ENCODE measurements at places on chromosomes 6 and 20.

DNA sequence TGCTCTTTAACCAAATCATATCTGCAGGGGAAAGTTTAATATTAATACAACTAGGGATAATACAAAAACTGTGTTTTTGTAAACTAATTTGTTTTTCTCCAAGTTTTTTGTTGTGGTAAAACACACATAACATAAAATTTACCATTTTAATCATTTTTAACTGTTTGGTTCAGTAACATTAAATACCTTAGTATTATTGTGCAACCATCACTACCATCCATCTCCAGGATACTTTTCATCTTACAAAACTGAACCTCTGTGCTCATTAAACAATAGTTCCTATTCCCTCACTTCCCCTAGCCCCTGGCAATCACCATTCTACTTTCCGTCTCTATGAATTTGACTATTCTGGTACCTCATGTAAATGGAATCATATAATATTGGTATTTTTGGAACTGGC lies 15.9 kb downstream of the BEND6 start:
- no peak for DNase-seq

DNA sequence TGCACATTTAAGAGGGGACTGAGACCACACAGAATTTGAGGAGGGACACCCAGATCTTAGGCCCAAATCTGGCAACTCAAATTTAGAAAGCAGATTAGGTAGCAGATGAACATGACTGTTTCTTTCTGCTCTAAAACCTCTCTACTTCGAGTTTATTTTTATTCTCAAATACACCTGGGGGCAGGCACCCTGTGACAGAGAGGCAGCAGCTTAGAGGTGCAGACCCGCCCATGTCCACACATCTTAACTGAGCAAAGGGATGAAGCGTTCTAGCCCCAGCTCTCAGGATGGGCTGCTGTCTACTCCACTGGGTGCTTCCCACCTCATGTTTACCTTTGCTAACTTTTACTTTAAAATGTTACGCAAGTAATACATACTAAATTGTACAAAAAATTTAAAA lies 125.0 kb downstream of the SLC23A2 start:
- no peak for DNase-seq

- no peak for DNase-seq
These were observed 182.5 kb downstream of the ATXN1 start for GRCh38 chr6:16578695-16579285.

GRCh38 chr20:16675001-16675564 lies 54.7 kb upstream of the SNRPB2 start:
- no peak for DNase-seq

GRCh38 chr6:19394051-19394450 lies 443.1 kb upstream of the ID4 start:
- no peak for DNase-seq

DNA sequence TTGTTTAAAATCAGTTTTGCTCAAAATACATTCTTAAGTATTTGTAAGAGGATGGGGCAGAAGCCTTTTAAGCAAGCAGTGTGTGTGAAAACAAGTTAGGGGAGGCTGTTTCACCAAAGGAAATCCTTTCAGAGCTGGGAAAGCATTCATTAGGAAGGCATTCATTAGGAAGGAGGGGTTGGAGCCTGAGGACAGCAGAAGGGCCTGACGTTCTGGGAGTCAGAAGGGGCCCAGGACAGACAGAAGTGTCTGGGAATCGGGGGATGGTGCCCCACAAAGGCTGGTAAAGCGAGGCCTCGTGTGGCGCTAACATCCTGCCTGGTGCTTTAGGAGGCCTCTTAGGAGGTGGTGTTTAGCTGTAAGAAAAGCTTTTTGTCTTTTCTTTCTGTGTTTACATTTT lies 80.6 kb upstream of the NXT1 start:
- DNase-seq, result no peak

- no peak for DNase-seq
These were observed 36.6 kb upstream of the NFATC2 start for GRCh38 chr20:51579137-51579536.

DNA sequence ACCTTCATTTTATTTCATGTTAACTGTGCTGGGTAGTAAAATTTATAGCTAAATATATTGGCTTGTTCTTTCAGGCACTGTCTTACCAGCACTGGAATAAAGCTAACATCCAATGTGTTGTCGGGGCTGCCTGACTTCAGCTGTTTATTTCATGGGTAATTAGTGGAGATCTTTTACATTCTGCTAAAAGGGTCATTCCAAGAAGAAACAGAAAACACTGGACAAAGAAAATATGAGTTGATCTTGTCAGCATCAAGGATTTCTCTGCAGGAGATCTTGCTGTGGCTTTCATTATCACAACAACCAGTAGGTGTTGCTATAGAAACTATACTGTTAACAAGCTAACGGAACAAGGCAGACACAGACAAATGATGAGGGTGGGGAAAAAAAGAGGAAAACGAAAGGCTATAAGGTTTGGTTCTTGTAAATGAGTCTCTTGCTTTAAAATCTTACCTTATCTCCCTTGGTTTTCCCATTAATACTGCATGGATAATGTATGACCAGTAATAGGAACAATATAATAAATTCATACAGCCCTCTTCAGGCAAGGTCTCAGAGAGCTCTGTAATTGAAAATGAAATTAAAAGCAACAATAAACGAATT lies 206.8 kb downstream of the SIM1 start:
- no peak for DNase-seq

DNA sequence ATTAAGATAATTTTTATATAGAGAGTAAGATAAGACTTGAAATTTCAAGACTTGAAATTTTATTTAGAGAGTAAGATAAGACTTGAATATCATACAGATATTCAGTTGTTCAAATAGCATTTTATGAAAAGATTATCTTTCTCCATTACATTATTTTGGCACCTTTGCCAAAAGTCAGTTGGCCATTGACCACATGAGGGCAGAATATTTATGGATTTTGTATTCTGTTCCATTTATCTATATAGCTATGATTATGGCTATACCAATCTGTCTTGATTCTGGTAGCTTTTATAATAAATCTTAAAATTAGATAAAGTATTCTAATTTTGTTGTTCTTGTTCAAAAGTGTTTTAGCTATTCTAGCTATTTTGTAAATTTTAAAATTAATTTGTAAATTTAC lies 537.9 kb upstream of the GJE1 start:
- DNase-seq, result no peak

GRCh38 chr6:155883741-155884140 lies 428.1 kb upstream of the NOX3 start:
- no peak for DNase-seq

GRCh38 chr6:35216412-35216732 lies 2.6 kb downstream of the SCUBE3 start:
- no peak for DNase-seq

GRCh38 chr6:43308101-43308989 lies at the start of gene CRIP3:
TSS of gene CRIP3 (minus strand) at chr6:43308826. CDS start at chr6:43308792, 34 bp downstream.
- DNase-seq, result peak; percentile 39

DNA sequence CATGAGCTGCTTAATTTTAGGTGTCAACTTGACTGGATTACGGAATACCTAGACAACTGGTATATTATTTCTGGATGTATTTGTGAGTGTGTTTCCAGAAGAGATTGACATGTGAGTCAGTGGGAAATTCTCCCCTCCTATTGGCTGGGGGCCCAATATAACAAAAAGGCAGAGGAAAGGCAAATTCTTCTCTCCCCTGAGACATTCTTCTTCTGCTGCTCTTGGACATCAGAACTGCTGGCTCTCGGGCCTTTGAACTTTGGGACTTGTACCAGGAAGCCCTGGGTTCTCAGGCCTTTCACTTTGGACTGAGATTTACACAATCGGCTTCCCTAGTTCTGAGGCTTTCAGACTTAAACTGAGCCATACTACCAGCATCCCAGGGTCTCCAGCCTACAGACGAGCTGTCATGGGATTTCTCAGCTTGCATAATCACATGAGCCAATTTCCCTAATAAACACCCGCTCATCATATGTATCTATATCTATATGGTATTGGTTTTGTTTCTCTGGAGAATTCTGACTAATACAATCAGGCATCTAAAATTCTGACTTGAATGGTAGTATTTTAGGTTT lies 7.6 kb upstream of the BTN3A3 start:
- DNase-seq, result no peak

- no peak for DNase-seq
These were observed 231.4 kb downstream of the ARID1B start for GRCh38 chr6:157008568-157008967.

DNA sequence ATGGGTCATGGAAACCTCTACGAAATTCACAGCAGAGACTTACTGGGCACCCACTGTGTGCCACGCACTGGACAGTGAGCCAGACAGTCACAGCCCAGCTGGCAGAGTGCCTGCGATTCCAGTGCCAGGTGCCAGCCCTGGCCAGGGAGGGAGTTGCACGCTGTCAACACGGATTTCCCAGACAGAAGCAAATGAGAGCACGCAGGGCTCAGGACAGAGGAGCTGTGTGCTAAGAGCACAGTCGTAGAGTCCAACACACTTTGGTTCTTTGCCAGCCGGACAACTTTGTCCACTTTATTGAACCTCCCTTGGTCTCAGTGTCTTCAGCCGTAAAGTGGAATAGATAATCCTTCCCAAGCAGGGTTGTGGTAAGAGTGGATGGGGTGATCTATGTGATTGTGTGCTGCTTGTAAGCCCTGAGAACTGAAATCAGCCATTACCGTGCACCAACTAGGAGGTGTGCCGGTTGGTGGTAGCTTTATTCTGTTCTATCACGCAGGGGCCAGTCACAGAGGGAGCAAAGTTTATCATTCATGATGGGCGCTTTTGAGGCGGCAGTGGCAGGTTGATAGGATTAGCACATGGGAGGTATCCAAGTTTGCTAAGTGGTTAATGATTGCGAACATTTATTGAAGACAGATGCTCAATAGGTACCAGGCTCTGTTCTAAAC lies 40.6 kb downstream of the SIRPA start:
- DNase-seq, result no peak

GRCh38 chr20:35791821-35792220 lies 20.0 kb downstream of the PHF20 start:
- DNase-seq, result no peak

GRCh38 chr6:110368284-110368683 lies 10.1 kb upstream of the METTL24 start:
- no peak for DNase-seq

DNA sequence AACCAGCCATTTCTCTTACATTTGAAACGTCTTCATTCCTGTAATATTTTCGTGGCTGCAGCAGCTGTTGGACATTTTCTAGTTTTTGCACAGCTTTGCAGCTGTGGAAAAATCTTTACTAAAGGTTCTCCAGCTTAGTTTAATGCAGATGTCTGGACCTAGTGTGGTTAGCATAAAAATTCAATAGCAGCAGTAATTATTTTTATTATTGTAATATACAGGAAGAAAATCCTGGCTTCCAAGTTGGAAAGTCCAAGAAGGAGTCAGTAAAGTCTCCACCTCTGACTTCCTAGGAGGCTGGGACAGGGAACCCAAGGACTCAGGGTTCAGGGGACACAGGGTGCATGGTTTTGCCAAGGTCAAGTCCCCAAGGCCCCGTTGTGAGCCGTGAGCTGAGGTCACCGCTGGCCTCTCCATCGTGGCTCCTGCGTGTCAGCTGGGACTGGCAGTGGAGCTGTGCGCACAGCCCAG lies 230.6 kb downstream of the FNDC1 start:
- DNase-seq, result no peak

DNA sequence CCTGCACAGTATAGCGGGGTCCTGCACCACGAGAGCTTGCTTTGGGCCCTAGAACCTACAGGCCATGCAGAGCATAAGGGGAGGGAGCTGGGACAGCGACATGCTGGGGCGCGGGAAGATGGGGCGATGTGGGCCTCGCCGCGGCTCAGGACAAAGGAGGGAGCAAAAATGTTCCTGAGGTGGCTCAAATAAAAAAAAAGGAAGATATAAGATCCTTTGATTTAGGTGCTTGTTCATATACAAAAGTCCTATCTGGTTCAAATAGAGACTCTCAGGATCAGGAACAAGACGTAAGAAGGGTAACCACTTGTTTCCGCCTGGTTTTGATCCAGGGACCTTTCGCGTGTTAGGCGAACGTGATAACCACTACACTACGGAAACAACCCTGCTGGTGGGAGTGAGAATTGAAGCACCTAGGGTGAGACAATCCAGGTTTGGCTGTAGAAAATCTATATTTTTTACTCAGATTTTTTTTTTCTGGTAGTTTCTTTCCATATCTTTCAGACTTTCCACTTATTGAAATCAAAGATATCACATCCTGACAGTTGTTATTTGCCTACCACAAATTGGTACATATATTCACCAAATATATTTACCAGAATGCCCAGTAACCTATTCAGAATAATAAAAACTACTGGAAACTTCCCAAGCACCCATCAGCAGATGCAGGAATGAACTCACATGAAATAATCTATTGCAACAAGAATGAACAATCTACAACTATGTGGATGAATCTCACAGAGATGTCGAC lies 177.9 kb upstream of the ZNF184 start:
- DNase-seq, result peak; percentile 61

DNA sequence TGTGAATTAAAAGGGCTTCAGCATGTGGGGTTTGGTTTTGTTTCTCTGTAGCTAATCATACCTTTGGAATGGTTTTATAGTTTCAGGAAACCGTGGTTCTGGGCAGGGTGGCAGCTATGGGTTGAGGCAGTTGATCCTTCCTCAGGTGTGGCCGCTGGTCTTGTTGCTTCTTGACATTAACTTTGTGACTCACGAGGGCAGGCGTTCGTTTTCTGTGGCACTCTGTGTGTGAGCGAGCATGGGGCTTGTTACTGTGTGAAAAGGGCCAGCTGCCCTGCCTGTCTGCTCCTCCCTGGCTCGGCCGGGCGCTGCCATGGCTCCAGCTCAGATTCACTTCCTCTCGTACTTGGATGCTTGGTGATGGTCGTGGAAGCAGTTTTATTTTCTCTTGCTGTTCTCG lies 16.2 kb downstream of the DNAJC5 start:
- no peak for DNase-seq

DNA sequence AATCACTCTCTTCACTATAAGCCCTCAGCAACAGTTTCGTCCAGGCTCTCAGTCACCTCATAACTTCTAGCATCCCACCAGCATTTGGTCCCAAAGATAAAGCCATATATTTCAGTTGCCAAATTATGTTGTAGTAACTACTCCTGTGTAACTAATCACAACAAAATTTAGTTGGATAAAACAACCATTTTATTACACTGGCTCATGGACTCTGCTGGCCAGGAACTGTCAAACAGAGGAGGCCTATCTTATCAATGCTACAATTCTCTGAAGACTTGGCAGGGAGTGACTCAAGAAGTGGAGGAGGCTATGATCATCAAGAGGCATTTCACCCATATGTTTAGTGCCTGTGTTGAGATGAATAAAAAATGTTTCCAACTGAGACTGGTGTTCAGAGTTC lies 1082.3 kb upstream of the GJE1 start:
- no peak for DNase-seq

GRCh38 chr20:61460261-61461052 lies 208.4 kb downstream of the CDH4 start:
- DNase-seq, result no peak

Data from stimulated activated CD4-positive, alpha-beta T cell treated with anti-CD3 and anti-CD28 coated beads, Interleukin-2, amount 100 ng/mL, for 48 hours (primary cell).